ENCODE measurements at places on chromosomes 4 and X.

DNA sequence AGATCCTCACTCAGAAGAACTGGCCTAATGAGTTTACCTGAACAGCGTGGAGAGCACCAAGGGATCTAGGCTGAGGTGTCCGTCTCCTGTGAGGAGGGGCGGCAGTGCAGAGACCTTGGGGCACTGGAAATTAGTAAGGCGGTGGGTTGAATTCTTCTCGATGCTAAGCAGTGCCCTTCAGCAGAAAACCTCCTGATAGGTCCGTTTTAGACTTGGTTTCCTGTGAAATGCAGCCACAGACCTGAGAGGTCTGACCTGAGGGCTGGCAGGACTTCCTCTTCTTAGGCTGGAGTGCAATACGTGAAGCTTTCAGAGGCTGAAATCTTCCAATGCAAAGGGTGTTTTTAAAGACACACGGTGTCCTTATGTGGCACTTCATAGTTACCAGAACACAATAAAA is at the start of gene CLNK:
CLNK (minus strand) TSS at position 138 of the 400 bp plus-strand sequence. CDS start 16,899 bp downstream, outside the sequence.
- no peak for DNase-seq

DNA sequence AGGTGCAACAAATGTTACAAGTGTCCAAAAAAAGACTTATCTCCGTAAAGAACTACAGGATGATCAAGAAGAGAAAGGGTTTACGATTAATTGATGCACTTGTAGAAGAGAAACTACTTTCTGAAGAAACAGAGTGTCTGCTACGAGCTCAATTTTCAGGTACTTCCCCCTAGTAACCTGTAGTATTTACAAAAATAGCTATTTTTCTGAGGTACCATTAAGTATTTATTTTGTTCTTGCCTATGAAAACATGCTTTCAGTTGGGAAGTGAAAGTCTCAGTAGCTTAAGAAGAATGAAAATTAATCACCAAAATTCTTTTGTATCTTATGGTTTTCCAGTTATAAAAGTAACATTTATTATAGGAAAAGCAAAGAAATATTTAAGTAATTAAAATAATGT is 5.9 kb downstream of the THAP9 start:
- DNase-seq = no peak

- DNase-seq = no peak
These were observed 17.6 kb downstream of the HS6ST2 start for GRCh38 chrX:132940727-132941327.

- DNase-seq = no peak
These were observed 55.2 kb upstream of the GIMD1 start for GRCh38 chr4:106423791-106424190.

DNA sequence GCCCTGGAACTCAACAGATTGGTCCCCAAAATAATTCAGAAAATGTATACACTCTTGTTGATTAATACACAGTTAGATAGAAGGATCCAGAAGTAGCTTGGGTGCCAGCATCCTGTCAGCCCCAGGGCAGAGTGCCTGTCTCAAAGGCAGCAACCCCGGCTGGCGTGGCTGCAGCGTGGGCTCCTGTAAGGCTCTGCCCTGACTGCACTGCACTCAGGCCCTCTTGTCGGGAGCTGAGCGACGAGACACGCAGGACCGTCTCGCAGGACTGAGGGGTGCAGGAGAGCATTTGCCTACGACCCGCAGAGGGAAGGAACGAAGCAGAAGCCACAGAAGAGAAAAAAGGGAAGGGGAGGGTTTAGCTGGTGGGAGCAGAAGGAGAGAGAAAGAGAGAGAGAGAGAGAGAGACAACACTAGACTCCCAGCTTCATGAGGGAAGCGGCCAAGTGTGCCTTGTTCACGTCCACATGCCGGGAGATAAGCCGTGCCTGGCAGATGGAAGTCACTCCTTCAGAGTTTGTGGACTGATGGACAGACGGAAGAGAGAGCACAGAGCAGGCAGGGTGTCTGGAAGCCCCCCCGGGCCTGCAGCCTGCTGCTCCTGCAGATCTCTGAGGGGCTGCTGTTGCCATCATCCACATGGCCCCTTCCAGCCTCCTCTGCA is 38.7 kb upstream of the HELT start:
- no peak for DNase-seq

GRCh38 chr4:1910643-1911042 is 39.5 kb downstream of the NSD2 start:
- no peak for DNase-seq

DNA sequence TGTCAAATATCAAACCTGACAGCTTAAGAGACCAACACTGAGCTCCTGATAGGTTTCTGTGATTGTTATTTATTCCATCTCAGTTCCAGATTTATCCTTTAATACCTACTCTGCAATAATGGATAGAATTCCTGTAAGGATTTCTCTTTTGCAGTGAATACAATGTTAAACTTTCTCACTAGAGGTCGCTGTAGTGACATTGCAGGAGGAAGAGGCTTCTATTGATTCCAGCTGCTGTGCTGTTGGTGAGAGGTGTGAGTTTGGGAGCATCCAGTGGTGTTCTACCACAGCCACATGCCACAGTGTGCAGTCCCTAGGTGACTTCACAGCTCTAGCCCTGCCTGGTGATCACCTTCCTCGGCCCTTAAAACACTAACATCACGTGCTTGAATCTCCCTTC is 34.6 kb upstream of the DCAF8L2 start:
- DNase-seq = no peak

DNA sequence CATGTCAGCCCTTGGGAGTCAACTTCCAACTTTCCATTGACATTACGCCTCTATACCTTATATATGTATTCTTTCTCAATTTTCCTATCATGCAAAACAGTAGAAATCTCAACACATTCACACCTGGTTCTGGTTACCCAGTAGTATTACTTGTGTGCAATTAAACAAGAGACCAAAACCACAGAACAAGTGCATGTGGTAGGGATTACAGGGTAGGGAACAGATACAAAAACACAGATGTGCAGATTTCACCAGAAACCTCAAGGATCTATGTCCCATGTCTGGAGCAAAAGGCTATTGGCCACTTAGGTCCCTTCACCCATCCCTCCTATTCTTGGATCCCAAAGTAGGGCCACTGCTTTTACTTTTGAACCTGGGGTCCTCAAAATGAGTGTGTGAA is 143.6 kb upstream of the ZCCHC13 start:
- no peak for DNase-seq

DNA sequence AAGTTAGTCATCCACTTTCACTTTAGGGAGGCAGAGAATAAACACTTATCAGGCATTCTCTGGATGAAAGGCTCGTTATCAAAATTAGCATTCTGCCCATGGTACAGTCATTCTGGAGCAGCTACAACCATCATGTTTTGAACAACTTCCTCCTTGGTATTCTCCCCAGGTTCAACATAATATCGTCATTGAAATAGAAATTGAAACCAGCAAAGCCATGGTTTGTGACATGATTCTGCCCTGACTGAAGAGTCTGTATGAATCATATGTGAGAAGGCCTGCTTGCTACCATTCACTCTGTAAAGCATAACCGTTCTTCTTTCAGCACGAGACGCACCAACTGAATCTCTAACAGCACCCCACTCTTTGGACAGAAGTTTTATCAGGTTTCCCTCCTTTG is 127.5 kb upstream of the RADX start:
- DNase-seq = no peak
